ENCODE measurements at places on chromosomes 2 and 18.

GRCh38 chr2:8547284-8548064, 134.4 kb upstream of the ID2 start:
- no peak for DNase-seq

DNA sequence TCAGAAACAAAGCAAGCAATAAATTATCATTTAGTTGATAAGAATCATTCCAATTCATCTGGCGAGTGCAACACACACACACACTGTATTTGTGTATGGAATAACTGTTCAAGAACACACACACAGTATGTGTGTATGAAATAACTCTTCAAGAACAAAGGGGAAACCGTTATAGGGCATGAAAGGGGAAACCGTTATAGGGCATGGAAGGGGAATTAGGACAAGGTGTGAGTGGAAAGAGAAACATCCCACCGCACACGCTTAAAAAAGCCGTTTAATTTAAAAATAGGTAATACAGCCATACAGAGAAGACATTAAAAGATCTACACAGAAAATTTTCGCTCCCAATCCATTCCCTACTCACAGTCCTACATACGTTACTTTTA, 607 bp upstream of the TSN start:
- DNase-seq: no peak

- no peak for DNase-seq
Measured at GRCh38 chr2:200091126-200091525, 135.7 kb downstream of the MAIP1 start.

DNA sequence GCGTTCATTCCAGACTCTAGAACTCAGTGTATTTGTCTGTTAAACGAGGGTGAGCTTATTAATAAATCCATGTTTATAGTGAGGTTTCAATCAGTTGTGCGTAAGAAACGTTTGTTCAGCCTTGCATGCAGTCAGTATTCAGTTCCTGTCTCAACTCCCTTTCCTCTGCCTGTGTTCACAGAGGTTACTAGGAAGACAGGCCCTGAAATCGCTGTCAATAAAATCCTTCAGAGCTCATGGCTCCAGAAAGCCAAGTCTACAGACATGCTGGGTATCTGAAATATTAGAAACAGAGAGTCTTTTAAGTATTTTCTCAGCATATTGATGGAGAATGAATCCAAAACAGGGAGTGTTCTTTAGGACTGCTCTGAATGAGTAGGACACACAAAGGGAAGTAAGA, 75.4 kb downstream of the KLF7 start:
- no peak for DNase-seq

GRCh38 chr18:63213331-63213900, 106.2 kb downstream of the BCL2 start:
- DNase-seq: no peak

DNA sequence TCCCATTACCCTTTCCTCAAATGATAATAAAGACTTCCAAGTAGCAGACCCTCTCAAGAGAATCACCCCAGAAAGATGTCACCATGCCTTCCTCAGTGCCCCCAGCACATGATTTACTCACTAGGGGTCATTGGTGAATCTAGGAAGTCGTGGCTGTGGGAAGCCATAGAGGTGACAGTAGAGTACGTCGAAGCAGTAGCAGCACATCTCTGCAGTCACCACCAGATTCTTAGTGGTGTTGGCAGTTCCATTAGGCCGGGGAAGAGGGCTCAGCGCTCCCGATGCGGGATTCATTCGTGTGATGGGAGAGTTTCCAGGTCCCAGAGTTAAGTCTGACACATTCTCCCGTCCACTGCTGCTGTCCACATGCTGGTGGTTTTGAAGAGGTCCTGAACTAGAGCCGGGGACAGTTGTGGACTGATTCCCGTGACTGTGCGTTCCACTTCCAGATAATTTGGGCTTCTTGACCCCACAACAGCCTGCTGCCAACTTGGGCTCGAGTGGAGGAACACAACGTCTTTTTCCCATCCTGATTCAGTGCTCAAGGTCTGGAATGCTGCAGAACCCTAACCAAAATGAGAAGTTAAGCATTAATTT, 12.0 kb downstream of the AMMECR1L start:
- DNase-seq: no peak

GRCh38 chr2:150571121-150571520, 83.7 kb upstream of the RND3 start:
- no peak for DNase-seq

GRCh38 chr18:55421615-55422419, 166.2 kb downstream of the TCF4 start:
- no peak for DNase-seq

DNA sequence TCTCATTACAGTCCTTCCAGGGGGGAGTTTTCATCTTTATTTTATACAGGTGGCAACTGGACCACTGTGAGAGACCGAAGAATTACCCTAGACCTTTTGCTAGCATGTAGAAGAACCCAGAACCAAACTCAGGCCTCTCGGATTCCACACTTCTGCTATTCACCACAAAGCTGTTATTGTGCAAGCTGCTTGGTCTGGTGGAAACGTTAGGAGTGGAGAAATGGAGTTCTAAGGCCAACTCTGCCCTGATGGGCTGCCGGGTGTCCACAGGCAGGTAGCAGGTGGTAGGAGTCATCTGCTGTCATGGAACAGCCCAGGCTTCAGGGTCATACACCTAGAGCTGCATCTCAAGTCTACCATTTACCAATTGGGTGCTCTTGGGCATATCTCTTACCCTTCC, 218.8 kb downstream of the BCL11A start:
- DNase-seq: no peak

GRCh38 chr2:205500065-205500464, 182.2 kb upstream of the NRP2 start:
- DNase-seq: no peak

- no peak for DNase-seq
Measured at GRCh38 chr2:74548900-74549826, 4.6 kb downstream of the LOXL3 start.

DNA sequence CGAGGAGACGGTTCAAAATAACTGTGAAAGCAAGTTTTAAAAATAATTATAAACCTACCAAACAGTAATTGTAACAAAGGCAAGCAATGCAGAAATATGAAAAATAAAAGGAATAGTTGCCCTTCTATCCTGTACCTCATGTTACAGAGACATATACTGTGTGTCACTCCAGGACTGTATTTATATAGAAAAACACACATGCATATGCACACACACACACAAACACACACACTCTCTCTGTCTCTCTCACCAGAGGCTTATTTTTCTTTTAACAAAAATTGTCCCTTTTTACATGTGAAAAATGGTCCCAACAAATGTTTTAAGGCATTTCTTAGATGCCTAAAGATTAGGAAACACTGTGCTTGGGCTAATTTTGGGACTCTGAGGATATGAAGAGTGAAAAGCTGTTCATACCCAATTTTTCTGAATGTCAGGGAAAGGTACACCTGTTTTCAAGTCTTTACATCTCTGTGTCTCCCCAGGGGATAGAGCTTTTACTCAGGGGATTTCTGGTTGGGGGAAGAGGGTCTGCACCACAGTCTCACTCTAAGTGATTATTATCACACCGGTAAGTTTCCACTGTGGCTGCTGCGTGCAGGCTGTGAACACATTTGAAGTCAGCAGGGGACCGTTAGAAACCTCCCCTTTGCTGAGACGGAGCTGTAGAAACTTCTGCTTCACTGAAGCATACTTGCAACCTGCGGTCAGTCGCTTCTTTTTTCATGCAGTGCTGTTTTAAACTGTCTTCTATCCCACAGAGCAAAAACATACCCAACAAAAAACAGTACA, 51.4 kb upstream of the SPAG16 start:
- DNase-seq: no peak

DNA sequence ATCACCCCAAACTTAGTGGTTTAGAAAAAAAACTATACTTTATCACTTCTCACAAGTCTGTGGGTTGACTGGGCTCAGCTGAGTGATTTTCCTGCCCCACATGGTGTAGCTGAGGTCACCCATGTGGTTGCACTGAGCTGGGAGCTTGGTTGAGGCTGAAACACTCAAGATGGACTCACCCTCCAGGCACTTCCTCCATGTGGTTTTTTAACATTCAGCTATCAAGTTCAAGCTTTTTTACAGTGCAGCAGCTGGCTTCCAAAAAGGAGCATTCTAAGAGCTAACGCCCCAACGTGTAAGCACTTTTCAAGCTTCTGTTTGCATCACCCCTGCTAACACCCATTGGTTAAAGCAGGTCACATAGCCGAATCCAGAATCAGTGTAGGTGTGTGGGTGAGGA, 105.9 kb upstream of the CREB1 start:
- no peak for DNase-seq

DNA sequence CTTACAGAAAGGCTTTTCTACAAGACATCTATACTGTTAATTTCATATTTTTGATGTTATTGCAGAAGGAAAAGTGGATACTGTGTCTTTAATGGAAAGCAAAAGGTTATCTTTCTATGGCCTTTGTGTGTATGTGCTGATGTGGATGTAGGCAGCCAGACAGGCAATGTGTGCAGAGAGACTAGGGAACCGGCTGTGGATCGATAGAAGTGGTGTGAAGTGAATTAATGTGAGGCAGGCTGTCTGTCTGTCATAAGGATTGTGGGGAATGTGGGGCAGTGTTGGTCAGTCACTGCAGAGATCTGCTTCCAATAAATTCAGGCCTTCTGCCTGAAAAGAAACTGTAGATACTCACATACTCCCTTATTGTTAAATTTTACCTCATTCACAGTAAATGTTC, 156.7 kb downstream of the WDR7 start:
- DNase-seq: no peak

DNA sequence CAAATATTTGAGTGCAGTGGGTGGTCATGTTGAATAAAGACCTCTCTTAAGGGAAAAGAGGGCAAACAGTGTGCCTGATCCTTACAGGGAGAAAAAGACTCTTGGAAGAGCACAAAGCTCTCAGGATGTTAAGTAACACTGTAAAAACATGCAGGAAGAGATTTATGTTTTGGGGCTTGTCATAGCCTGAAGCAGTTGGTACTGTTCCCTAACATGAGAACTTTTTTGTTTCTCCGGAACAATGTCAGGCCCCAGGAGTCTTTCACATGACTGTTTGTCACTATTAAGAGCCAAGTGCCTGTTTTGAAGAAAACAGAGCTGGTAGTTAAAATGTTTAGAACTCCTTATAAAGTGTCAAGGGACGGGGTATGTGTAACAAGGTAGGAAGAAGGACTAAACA, 83.7 kb upstream of the B3GNT2 start:
- DNase-seq: no peak

- no peak for DNase-seq
Measured at GRCh38 chr2:36361396-36361795, 5.8 kb downstream of the CRIM1 start.

GRCh38 chr2:173999272-173999671, 34.1 kb upstream of the SP3 start:
- DNase-seq: peak; percentile 52

DNA sequence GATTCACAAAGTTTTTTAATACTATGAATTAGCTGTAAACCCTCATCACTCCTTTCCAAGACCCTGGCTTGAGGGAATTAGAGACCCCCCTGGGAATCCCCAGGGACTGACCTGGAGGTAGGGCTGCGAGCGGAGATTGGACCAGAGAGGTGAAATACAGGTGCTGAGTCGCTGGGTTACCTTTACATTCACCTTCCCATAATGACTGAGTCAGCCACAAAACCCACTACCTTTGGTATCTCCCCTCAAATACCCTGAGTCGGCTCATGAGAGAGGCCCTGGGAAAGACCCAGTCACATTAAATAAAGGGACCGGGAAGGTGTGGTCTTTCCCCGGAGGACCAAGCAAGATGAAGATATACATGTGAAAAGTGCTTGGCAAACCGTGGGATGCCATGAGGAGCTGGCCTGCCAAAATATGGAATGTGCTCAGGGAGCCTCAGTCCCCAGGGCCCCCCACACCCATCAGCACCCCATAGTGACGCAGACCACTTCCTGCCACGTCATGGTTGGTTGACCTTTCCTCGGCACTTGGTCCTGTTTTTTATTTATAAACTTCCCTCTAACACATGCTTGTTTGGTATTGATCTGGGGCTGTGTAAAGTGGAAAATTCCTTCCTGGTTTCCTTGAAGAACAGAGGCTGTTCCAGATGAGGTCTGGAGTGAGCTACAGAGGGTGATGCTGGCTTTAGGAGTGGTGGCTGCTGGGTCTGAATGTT, 51.4 kb downstream of the IL1RL2 start:
- DNase-seq: no peak

GRCh38 chr18:36157441-36157840, 27.7 kb downstream of the ELP2 start:
- DNase-seq: no peak

- DNase-seq: no peak
Measured at GRCh38 chr2:137287913-137288639, 522.7 kb downstream of the THSD7B start.

Data from hypothalamus (tissue), 51 donors.